Stimulated activated CD8-positive, alpha-beta memory T cell treated with anti-CD3 and anti-CD28 coated beads, Interleukin-7, amount 100 ng/mL, for 4 hours (primary cell): ENCODE measurements at places on chromosomes 6 and 20.

DNA sequence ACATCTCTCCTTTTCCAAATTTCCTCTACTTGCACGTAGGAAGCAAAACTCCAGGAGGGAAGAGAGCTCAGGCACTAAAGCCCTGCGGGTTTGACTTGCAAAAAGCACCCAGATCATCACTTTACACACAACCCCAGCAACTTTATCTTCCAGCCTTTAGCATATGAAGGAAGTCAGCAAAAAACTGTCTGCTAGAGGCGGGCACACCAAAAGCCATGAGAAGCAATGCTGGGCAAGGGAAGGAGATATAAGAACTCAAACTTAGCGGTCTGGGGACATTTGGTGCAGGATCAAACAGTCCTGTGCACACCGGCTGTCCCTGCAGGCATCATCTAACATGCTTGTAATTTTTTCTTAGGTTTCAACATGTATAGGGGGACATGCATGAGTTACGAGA is 113.3 kb downstream of the JPH2 start:
- no peak for DNase-seq

DNA sequence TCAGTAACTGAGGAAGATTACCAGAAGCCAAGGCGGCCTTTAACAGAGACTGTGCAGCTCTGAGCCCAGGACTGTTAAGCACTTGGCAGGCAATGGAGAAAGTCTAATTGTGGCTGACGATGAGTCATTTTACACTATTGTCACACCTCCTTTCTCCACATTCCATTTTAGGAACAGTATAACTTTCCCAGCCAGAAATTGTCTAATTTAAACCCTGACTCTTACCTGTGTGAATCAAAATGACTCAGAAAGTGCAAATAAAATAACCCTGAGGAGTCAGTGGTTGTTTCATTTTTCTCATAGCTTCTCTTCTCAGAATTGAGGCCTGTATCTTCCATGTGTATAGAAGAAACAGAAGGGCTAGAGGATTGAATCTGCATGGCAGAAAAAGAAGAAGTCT is 40.0 kb upstream of the OPN5 start:
- no peak for DNase-seq

DNA sequence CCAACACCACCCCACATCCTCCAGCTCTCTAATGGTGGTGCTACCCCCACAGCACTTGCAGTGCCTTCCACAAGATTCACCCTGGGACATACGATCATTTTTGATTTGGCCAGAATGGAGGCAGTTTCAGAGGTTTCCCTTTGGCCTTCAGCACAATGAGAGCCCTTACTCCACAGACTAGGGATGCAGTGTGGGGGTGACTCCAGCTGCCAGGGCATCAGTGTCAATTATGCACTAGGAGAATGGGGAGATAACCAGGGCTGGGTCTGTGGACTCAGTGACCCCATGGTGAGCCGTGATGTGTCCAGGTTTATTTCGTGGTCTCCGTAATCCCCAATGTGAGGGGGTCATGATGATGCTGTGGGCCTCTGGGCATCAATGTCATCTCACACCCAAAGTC is 31.5 kb upstream of the MICB start:
- DNase-seq, result no peak

GRCh38 chr20:6416371-6416770 is 293.5 kb upstream of the FERMT1 start:
- no peak for DNase-seq

- DNase-seq, result no peak
Observed at GRCh38 chr20:62430866-62431447, 3.6 kb upstream of the RBBP8NL start.
